Thoracic aorta (tissue), 2 donors: ENCODE measurements at places on chromosomes 6 and 20.

GRCh38 chr20:49794336-49795134 lies 18.1 kb upstream of the SLC9A8 start:
- H3K4me1 ChIP-seq, result peaks cover 7% of the 10 kb centered on the region
- no peak overlapping the region for H3K27ac ChIP-seq
- H3K36me3 ChIP-seq, result no peaks in the 10 kb centered on the region
- DNase-seq, result no peak

DNA sequence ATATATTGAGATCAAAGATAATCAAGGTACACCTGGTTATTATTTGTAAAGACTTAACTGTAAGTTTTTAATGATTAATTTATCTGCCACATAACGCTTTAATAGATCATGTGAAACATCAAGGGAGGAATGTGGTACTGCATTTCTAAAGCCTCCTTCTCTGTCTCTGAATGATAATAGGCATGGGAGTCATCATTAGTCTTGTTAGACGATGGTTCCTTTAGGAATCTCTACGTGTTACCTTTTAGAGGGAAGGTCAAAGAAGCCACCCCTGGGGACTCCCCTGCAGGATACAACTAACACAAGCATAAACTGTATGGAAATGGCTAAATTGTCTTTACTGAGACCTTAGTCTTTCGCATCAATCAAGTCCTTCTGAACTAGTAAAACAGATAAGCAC lies 173.6 kb upstream of the MCHR2 start:
- DNase-seq, result no peak
- H3K27me3 ChIP-seq, result no peaks in the 10 kb centered on the region
- H3K4me3 ChIP-seq, result no peak overlapping the region

DNA sequence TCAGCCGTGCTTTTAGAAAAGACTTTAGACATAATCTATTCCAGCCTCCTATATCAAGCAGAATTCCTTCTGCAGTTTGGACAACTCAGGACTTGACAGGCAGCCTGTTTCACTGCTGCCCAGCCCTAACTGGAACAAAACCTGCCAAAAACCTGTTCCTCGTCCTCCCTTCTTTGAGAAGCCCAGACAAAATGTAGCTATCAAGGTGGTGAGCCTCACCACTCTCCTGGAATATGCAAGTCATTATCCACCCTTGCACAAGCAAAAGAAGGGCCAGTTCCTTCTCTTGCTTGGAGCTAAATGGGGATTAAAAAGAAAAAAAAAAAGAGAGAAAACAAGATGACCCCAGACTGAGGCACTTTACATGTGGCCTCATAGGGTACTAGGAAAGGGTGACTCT lies 64.2 kb downstream of the TFAP2A start:
- H3K4me1 ChIP-seq, result no peaks in the 10 kb centered on the region
- H3K4me3 ChIP-seq, result no peak overlapping the region
- H3K36me3 ChIP-seq, result no peaks in the 10 kb centered on the region
- no peak overlapping the region for H3K27ac ChIP-seq
- DNase-seq, result no peak
- no peaks in the 10 kb centered on the region for H3K27me3 ChIP-seq

DNA sequence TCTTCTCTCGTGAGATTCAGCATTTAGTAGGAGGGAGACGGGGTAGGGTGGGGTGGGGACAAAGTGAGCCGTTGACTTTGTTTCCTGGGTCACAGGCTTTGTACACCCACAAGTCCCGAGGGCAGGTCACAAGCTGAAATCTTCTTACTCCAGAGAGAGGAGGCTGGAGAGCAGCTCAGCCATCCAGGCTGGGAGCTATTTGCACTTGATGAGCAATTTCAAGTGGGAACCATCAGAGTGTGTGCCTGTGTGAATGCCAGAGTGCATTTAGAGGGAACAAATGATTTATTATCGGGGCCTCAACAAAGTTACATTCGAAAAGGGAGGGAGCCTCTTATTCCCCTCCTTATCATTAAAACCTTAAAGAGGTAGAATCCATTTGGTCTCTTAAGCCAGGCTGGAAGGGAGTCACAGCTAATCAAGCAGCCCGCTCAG lies 155.7 kb upstream of the JARID2 start:
- no peak overlapping the region for H3K4me3 ChIP-seq
- H3K27me3 ChIP-seq, result no peaks in the 10 kb centered on the region
- H3K36me3 ChIP-seq, result no peaks in the 10 kb centered on the region

- H3K36me3 ChIP-seq, result no peaks in the 10 kb centered on the region
- no peaks in the 10 kb centered on the region for H3K27me3 ChIP-seq
- no peak overlapping the region for H3K4me3 ChIP-seq
Measured at GRCh38 chr6:75266716-75267291, 17.8 kb downstream of the TMEM30A start.

DNA sequence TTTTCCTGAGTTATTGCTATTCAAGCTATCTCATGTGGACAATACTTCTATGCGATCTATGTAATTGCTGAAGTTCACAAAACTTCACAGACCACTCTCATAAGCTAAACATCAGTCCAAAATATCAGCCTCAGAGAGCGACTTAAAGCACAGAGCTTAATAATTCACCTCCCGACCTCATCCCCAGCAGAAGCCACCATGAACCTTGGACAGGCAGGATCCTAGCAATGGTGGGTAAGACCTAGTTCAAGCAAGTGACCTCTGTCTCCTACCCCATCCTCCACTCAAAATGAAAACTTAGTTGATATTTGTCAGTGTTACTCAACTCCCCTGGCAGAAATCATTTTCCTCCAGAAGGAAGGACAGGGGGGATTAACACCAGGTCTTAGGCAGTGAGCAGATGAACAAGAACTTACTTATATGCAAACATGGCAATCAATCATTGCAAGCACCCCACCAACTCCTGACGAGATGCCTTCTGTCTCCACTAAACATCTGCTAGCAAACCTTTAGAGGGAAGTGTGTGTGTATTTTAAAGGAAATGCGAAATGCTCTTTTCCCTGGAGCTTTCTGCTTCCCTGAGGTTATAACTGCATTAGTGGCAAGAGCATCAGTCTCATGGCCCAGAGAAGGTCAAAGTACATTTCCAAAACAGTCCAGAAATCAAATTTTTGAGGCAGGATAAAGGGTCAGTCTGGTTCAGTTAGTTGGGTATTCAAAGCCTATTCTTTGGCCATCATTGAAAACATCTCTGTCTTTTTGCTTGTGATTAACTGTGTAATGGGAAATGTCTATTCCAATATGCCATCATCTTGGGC lies 90.0 kb downstream of the SLC22A23 start:
- H3K27me3 ChIP-seq, result no peaks in the 10 kb centered on the region
- H3K36me3 ChIP-seq, result no peaks in the 10 kb centered on the region
- no peaks in the 10 kb centered on the region for H3K4me1 ChIP-seq
- no peak overlapping the region for H3K4me3 ChIP-seq
- no peak for DNase-seq

- no peak for DNase-seq
- H3K27ac ChIP-seq, result no peak overlapping the region
Measured at GRCh38 chr6:84050408-84050807, 16.8 kb downstream of the MRAP2 start.

DNA sequence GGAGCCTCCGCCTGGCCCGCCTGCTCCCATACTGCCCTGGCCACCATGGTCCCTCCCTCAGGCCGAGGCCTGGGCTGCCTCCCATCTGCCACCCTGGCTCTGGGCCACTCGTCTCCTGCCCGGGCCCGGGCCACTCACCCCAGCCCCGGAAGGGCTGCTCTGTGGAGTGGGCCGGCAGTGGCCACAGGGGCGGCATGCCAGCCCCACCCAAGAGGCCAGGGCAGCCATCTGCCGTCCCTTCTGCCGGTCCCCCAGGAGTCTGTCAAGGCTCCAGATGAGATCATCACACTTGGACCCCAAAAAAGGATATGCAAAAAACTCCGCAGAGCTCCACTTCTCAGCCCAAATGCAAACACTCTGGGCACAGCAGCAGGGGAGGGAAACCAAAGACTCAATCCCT lies 23.8 kb upstream of the TLDC2 start:
- H3K27ac ChIP-seq, result peak overlapping the region; percentile 82
- peaks cover 81% of the 10 kb centered on the region for H3K4me1 ChIP-seq
- no peaks in the 10 kb centered on the region for H3K36me3 ChIP-seq
- H3K27me3 ChIP-seq, result no peaks in the 10 kb centered on the region

DNA sequence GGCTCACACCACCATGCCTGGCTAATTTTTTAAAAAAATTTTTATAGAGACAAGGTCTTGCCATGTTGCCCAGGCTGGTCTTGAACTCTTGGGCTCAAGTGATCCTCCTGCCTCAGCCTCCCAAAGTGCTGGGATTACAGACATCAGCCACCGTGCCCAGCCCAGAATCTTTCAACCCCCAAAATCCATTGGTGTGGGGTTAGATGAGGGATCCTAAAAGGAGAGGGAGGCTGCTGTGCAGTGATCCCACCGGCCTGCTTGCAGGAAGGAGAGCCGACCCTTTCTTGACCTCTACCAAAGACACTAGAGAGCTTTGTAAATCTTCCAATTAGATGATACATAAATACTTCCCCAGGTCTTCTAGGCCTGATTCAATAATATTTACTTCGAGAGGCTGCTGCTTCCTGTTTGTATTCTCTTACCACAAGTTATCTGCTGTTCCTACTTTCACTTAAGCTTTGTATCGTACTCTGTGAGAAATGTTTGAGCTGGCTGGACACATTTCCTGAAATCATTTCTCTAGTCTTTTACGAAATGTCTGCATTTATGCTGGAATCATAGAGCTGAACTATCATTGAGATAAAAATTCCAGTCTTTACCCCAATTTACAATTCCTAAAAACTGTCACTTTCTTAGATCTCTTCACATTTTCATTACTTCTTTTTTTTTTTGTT lies 49.3 kb upstream of the IER3 start:
- DNase-seq, result no peak
- no peaks in the 10 kb centered on the region for H3K4me1 ChIP-seq
- no peaks in the 10 kb centered on the region for H3K36me3 ChIP-seq
- no peaks in the 10 kb centered on the region for H3K27me3 ChIP-seq
- H3K27ac ChIP-seq, result peak overlapping the region; percentile 3

- no peak overlapping the region for H3K27ac ChIP-seq
- no peaks in the 10 kb centered on the region for H3K36me3 ChIP-seq
- H3K4me1 ChIP-seq, result no peaks in the 10 kb centered on the region
- no peaks in the 10 kb centered on the region for H3K27me3 ChIP-seq
Measured at GRCh38 chr6:90411292-90411781, 114.7 kb upstream of the BACH2 start.

GRCh38 chr6:151497905-151498304 lies 4.1 kb downstream of the CCDC170 start:
- no peaks in the 10 kb centered on the region for H3K4me1 ChIP-seq
- H3K27me3 ChIP-seq, result no peaks in the 10 kb centered on the region
- H3K27ac ChIP-seq, result no peak overlapping the region
- no peak for DNase-seq
- no peaks in the 10 kb centered on the region for H3K36me3 ChIP-seq

- H3K4me3 ChIP-seq, result no peak overlapping the region
- no peaks in the 10 kb centered on the region for H3K36me3 ChIP-seq
- DNase-seq, result no peak
Measured at GRCh38 chr20:32473231-32474008, 111.7 kb downstream of the NOL4L start.

DNA sequence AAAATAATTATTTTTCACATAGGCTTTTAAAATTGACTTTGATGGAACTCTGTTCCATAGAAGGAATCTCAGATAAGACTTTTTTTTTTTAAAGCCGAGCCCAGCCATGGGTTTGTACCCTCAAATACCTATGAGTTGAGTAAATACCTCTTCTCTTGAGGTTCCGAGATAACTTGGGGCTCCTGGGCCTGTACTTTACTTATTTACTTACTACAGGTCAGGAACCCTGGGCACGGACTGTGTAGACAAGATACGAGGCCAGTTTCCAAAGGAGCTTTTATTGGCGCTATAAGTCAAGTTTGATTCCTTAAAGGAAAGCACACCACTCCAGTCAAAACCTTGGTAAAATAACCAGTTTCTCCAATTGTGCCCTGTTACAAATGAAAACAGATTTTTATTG lies 7.5 kb downstream of the AFG1L start:
- H3K36me3 ChIP-seq, result no peaks in the 10 kb centered on the region
- no peaks in the 10 kb centered on the region for H3K4me1 ChIP-seq
- H3K4me3 ChIP-seq, result no peak overlapping the region
- DNase-seq, result no peak
- no peaks in the 10 kb centered on the region for H3K27me3 ChIP-seq

DNA sequence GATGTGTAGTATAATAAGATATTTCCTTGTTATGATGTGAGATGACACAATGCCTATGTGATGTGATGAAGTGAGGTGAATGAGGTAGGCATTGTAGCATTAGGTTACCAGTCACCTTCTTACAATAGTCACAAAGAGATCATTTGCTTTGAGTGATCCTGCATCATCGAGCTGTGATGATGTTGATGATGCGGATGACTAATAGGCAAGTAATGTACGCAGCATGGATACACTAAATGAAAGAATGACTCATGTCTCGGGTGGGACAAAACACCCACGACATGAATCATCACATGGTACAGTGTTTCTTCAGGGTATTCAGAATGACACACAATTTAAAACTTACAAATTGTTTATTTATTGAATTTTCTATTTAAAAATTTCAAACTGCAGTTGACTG lies 806.3 kb upstream of the GJE1 start:
- H3K36me3 ChIP-seq, result no peaks in the 10 kb centered on the region
- H3K27me3 ChIP-seq, result no peaks in the 10 kb centered on the region
- no peak overlapping the region for H3K27ac ChIP-seq
- H3K4me3 ChIP-seq, result peak overlapping the region; percentile 53
- peak; percentile 14 for DNase-seq

GRCh38 chr6:111606620-111607115 lies 990 bp upstream of the TRAF3IP2 start:
- peaks cover 19% of the 10 kb centered on the region for H3K4me1 ChIP-seq
- no peaks in the 10 kb centered on the region for H3K27me3 ChIP-seq
- no peaks in the 10 kb centered on the region for H3K36me3 ChIP-seq
- peak overlapping the region; percentile 79 for H3K4me3 ChIP-seq
- no peak overlapping the region for H3K27ac ChIP-seq
- DNase-seq, result no peak

GRCh38 chr6:6592826-6593475 lies 4.4 kb downstream of the LY86 start:
- no peak overlapping the region for H3K4me3 ChIP-seq
- no peak for DNase-seq
- H3K4me1 ChIP-seq, result no peaks in the 10 kb centered on the region
- H3K27ac ChIP-seq, result peak overlapping the region; percentile 28
- no peaks in the 10 kb centered on the region for H3K27me3 ChIP-seq

GRCh38 chr6:50076431-50076830 lies 26.7 kb upstream of the DEFB112 start:
- no peaks in the 10 kb centered on the region for H3K36me3 ChIP-seq
- no peak overlapping the region for H3K27ac ChIP-seq
- no peaks in the 10 kb centered on the region for H3K27me3 ChIP-seq
- DNase-seq, result no peak
- H3K4me1 ChIP-seq, result no peaks in the 10 kb centered on the region

- peak overlapping the region; percentile 10 for H3K4me3 ChIP-seq
- DNase-seq, result no peak
- H3K4me1 ChIP-seq, result no peaks in the 10 kb centered on the region
- no peaks in the 10 kb centered on the region for H3K27me3 ChIP-seq
Measured at GRCh38 chr6:142605922-142606485, 304.2 kb downstream of the ADGRG6 start.

- H3K27ac ChIP-seq, result no peak overlapping the region
- no peak overlapping the region for H3K4me3 ChIP-seq
- no peaks in the 10 kb centered on the region for H3K27me3 ChIP-seq
- H3K4me1 ChIP-seq, result peaks cover 15% of the 10 kb centered on the region
Measured at GRCh38 chr6:152151920-152152319, 344.4 kb downstream of the ESR1 start.
